ENCODE measurements at places on chromosomes 2 and 18.

GRCh38 chr2:58539973-58540372 is 298.8 kb upstream of the FANCL start:
- DNase-seq: peak; percentile 75

- no peak for DNase-seq
Observed at GRCh38 chr2:119333360-119333759, 33.3 kb downstream of the C2orf76 start.

- no peak for DNase-seq
Observed at GRCh38 chr2:199524689-199525574, 67.2 kb upstream of the SATB2 start.

DNA sequence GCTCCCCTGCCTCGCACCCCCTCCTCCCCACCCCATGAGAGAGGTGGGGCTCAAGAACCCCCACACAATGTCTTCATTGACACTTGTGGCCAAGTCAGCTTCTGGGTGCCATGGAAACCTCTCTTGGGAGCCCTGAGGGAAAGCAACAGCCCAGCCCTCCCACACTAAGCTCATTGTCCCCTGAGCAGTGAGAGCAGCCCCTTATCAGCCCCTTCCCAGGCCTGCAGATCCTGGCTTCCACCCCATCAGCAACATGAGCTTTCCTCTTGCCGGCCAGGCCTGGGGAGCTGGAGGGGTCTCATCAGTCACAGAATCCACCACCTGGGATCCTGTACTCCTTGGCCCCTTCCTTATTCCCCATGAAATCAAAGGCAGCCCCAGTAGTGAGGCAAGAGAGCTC is 107.8 kb upstream of the ST3GAL5 start:
- DNase-seq: peak; percentile 52

GRCh38 chr2:200624658-200625057 is 38.8 kb downstream of the AOX1 start:
- DNase-seq: no peak

- DNase-seq: no peak
Observed at GRCh38 chr2:122481717-122482116, 726.3 kb downstream of the TSN start.

DNA sequence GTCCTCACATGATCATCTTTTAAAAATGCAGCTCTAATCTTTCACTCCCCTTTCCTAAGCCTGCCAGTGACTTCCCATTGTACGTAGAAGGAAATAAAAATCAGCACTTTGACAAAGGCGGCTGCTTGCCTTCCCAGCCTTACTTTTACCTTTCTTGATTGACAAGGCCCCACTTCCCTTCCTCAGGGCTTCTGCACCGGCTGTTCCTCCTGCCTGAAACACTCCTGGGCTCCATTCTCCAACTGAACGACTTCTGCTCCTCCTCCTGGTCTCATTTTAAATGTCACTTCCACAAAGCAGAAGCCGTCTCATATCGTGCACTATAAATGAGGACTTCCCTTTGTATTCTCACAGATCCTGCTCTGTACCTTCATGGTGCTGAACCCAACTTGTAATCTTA is 56.1 kb downstream of the OSBPL6 start:
- peak; percentile 42 for DNase-seq

DNA sequence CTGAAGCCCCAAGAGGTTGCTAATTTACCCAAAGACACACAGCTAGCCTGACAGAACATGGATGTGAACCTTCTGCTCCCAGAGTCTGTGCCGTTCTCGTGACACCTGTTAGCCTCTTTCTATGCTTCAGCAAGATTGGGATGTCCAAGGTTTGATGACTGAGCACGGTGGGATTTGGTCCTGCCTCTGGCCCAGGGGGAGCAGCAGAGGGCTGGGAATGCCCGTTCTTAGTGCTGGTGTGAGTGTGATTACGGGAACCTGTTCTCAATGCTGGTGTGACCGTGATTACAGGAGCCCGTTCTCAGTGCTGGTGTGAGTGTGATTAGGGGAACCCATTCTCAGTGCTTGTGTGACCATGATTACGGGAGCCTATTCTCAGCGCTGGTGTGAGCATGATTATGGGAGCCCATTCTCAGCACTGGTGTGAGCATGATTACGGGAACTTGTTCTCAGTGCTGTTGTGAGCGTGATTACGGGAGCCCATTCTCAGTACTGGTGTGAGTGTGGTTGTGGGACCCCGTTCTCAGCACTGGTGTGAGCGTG is 67.3 kb upstream of the SNTG2 start:
- no peak for DNase-seq

- peak; percentile 78 for DNase-seq
Observed at GRCh38 chr18:21163647-21164547, 52.3 kb upstream of the ROCK1 start.

DNA sequence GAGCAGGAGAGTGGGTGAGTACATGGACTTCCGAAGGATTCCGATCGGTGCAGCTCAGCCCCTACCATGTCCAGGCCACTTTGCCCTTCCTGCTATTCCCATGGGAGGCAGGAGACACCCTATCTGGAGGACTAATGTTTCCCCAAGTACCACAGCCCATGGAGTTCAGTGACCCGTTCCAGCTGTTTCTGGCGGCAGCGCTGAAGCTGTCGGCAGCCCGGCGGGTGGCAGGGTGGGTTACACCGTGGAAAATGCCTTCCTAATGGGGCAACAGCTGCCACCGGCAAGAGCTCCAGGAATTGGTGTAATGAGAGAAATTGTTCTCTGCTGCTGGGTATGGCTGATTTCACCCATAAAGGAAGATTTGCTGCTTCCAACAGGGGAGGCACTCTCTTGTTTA is 98.3 kb downstream of the MYCN start:
- no peak for DNase-seq

DNA sequence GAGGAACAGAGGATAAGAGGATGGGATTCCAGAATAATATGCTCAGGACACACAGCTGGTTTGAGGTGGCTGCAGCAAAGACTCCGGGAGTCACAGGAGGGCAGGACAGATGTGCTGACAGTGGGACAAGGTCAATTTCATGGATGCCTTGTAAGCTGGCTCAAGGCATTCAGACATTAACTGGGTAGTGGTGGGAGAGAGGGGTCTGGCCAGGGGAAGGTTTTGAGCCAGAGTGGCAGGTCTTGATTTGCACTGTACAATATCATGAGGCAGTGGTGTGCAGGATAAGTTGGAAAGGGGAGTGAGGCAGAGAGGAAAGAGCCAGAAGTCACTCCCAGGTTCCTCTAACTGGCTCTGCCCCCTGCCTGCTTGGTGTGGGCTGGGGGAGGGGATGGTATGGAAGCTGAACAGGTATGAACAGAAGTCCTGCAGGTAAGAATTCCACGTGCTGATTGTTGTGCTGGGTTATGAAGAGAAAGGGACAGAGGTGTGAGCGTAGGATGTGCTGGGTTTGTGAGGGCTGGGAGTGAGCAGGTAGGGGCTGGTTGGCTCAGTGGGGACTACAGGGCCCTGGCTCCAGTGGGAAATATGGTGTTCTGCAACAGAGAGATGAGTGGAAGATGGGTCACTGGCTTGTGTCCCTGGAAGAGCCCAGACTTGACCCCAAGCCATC is 141.7 kb upstream of the COPS8 start:
- DNase-seq: no peak

DNA sequence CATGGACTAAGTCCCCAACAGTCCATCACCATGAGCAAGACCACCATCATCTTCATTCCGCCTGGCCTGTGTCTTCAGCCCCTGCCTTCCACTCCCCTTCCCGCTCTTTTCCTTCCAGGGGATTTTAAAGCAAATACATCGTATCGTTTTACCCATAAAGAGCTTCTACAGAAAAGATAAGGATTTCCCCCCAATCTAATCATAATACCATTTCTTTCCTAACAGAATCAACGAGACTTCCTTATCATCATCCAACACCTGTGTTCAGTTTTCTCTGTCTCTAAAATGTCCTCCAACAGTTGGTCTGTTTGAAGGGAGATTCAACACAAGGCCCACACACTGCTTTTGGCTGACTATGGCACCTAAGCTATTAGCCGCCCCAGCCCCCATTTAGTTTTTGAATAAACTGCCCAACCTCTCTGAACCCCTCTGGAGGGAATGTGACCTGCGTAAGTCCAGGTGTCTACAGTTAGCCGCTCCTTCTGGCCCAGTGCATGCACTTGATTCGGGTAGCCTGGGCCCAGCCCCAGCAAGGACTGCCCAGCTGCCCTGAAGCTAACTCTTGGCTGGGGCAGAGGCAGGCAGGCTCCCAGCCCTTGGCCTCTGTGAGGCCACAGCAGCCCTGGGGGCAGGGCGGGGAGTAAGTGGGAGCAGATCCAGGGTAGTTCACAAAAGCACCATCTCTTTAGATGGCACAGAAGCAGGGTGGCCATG is 25.3 kb upstream of the SEMA4C start:
- peak; percentile 77 for DNase-seq

DNA sequence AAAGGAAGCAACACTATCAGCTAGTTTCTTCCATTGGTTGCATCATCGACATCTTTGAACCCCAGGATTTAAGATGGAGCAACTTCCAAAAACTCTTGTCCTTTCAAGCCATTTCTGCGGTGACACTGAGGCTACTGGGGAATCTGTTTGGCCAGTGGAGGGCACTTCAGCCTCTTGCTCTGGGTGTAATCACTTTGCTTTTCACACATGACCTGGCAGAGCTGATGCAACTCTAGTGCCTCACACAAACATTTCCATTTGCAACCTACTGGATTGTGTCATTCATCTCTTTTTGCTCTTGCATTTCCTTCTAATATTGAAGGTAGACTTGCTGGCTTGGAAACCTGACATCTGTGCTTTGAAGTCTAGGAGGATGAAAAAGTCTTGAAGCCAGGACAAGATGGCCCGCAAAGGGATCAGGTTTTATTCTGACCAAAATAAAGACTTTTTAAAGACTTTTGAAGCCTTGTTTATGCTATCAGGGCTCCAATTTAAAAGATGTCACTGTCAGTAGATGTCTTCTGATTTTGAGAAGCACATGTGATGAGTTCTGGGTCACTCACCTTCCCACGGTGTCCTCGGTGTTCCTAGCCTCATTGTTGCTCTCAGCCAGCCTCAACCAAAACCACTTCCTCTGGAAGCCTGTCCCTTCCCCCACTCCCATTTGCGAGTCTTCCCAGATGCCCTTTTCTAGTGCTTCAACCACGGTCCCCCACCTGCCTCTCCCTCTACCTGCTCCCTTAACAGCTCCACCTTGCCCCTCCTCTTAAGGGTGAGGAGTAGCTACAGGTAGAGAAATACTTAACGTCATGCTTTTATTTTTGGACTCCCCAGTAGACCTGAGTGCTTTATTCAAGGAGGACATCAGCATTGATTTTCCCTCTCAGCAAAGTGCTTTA is 69.7 kb upstream of the KCNE4 start:
- peak; percentile 82 for DNase-seq

Measured in pons (tissue), 1 donor.